ENCODE measurements at places on chromosomes 4 and X. TPM values are rescaled to one million over a fixed set of nuclear protein-coding genes. Genes with fewer than 3 reads are reported as not detected.

SPRY1 gene
- total RNA-seq: 9.8 TPM

- ATAC-seq: no peak
Measured at GRCh38 chr4:145786261-145786660, 106.3 kb downstream of the C4orf51 start.

DNA sequence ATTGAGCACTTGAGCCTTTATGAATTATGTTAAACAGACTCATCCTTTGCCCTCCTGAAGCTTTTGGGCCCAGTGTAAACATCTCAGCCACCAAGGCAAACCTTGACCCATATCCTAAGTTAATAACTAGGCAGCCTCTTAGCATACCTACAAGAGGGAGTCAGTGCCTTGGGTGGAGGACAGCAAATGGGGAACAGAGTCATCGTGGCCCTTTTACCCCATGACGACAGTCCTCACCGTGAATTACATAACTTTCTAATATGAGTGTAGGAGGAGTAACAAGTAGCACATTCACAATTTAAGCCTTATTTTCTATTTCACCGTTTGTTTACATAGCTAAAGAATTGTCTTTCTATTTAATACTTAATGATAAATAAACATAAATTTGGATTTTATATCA lies 16.8 kb downstream of the CLDN22 start:
- no peak for ATAC-seq

GRCh38 chr4:118335324-118335723 lies 17.5 kb downstream of the PRSS12 start:
- ATAC-seq: no peak

GRCh38 chrX:8848911-8849310 lies 47.7 kb upstream of the FAM9A start:
- no peak for ATAC-seq

Measured in activated T-helper 17 cell treated with anti-CD3 and anti-CD28 coated beads, Interleukin-2, amount 50 U/mL, for 72 hours (primary cell).